Frontal cortex (tissue), 4 donors: ENCODE measurements at places on chromosomes 2 and 18. TPM values are rescaled to one million over a fixed set of nuclear protein-coding genes. Genes with fewer than 3 reads are reported as not detected.

GRCh38 chr2:797556-797955, 120.3 kb upstream of the TMEM18 start:
- no peak for DNase-seq

DNA sequence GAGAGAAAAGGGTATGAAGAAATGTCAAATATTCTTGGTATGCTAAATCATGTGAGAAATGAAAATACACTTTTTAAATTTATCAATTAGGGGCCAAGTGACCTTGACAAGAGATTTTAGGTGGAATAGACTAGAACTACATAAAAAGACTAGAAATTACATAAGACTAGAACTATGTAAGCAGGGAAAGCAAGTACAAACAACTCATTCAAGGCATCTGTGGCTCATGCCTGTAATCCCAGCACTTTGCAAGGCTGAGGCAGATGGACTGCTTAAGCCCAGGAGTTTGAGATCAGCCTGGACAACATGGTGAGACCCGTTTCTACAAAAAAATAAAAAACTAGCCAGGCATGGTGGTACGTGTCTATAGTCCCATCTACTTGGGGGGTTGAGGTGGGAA, 20.3 kb downstream of the SF3B1 start:
- DNase-seq, result no peak

DNA sequence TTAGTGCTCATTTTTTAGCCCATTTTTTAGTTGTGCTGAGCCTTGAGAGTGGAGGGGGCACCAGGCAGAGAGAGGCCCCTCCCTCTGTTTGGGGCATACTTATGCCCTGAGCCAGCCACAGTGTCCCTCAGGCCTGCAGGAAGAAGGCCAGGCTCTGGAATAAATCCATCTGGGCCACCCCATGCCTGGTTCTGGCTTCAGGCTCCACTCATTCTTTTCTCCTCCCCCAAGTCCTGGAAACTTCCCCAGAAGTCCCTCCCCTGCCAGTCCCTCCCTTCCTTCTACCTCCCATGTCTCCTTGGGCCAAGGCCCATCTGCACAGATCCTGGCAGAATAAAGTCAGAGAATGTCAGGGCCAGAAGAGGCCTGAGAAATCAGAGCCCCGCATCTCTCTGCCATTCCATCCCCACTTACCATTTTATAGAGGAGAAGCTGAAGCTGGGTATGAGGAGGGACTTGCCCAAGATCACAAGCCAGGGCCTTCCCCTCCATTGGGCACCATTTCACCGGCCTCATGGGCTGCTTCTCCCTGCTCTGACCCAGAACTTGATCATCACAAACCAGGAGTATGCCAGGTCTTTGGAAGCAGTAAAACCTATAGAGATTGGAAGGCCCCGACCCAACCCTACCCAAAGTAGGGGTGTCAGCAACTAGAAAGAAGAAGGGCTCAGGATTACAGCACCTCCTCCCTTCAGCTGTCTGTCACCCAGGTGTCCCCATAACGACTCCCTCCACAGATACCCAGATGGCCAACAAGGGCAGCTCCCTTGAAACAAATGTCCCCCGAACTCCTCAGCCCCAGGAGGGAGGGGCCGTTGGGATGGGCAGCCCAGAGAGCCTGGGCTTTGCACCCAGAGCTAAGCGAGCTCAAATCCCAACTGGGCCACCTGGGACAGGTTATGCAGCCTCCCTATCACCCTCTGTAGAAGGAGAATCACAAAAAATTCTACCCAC, 108.4 kb downstream of the POLR1A start:
- DNase-seq, result no peak

- DNase-seq, result no peak
These were observed 10.8 kb downstream of the GLS start for GRCh38 chr2:190891372-190891771.

DNA sequence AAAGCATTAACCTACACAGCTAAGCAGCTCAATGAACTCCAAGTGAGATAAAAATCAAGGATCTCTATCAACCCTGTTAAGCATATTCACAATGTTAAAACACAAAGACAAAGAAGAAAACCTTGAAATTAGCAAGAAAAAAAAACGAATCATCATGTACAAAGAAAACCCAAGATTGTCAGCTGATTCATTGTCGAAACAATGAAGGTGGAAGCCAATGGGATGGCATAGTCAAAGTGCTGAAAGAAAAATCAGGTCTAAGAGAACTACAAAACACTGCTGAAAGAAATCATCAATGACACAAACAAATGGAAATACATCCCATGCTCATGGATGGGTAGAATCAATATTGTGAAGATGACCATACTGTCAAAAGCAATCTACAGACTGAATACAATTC, 32.5 kb downstream of the NMS start:
- DNase-seq, result no peak

- DNase-seq, result no peak
These were observed 222.1 kb downstream of the CELF4 start for GRCh38 chr18:37343542-37343851.

DNA sequence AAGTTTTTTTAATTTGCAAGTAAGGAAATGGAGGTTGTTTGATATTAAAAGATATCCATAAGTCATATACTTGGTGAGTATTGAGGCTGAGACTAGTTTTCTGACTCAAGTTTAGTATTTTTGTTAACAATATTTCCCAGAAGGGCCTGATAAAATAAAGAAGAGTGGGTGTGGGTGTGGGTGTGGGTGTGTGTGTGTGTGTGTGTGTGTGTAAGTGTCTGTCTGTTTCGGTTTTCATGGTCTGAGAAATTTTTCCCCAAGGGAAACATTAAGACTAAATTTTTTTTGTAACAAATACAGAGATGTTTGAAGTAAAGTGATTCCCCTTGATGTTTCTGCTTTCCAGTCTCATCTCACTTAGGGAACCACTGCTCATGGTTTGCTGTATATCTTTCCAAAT, 36.5 kb downstream of the PPM1B start:
- no peak for DNase-seq

- no peak for DNase-seq
These were observed 62.2 kb downstream of the RBMS1 start for GRCh38 chr2:160431441-160431840.

- DNase-seq, result no peak
These were observed 63.7 kb downstream of the EIPR1 start for GRCh38 chr2:3313781-3314375.

GCKR gene
- 1.6 TPM for total RNA-seq

PFN4 gene
- total RNA-seq, result not detected

HOXD9 gene
- not detected for total RNA-seq

SOWAHC gene
- total RNA-seq, result 33.0 TPM

SMC6 gene
- total RNA-seq, result 35.5 TPM

OTX1 gene
- total RNA-seq, result 0.82 TPM
